ENCODE measurements at places on chromosomes 2 and 18.

DNA sequence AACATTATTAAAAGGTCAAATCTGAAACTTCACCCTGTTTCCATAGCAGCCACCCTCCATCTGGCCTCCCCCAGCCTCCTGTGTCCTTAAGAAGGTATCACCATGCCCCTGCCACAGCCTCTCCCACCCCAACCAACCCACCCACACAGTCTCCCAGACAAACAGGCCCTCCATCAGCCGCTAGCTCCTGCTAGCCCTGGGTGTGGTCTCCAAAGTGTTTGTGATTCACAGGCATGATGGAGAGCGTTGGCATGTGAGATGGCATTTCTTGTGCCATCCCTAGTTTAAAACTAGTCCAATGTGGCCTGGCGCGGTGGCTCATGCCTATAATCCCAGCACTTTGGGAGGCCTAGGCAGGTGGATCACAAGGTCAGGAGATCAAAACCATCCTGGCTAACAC, 44.9 kb upstream of the GPR45 start:
- peak; percentile 12 for DNase-seq

DNA sequence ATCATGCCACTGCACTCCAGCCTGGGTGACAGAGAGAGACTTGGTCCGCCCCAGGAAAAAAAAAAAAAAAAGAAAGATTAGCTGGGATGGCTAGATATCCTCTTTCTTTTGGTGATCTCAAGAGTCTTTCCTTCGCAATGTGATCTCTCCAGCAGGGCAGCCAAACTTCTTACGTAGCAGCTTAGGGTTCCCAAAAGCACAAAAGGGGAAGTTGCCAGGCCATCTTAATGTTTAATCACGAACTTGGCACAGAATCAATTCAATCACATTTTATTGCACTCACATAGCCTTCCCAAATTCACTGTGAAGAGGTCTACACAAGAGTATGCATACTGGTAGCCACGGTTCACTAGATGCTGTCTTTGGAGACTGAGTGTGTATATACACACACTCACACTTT, 53.1 kb downstream of the VIL1 start:
- no peak for DNase-seq

- peak; percentile 55 for DNase-seq
Observed at GRCh38 chr2:165698444-165698884, 95.6 kb downstream of the GALNT3 start.

DNA sequence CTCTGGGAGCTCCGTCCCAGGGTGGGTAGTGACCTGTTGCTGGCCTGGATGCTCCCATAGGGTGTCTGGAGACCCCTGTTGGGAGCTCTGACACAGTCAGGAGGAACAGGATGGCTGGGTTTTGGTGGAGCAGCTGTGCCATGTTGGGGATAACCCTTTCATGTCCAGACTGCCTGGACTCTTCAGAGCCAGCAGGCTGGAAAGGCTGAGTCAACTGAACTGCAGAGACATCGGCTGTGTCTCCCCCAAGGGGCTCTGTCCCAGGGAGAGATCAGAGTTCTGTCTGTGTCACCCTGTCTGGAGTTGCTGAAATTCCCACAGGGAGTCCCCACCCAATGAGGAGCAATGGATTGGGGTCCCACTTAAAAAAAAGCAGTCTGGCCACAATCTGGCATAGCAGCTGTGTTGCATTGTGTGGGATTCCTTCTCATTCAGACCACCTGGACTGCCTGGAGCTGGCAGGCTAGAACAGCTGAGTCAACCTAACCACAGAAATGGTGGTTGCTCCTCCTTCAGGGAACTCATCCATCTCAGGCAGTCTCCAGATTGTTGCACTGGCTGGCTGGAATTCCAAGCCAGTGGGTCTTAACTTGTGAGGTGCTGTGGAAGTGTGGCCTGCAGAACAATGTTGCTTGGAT, 37.2 kb downstream of the AGPS start:
- DNase-seq: no peak

DNA sequence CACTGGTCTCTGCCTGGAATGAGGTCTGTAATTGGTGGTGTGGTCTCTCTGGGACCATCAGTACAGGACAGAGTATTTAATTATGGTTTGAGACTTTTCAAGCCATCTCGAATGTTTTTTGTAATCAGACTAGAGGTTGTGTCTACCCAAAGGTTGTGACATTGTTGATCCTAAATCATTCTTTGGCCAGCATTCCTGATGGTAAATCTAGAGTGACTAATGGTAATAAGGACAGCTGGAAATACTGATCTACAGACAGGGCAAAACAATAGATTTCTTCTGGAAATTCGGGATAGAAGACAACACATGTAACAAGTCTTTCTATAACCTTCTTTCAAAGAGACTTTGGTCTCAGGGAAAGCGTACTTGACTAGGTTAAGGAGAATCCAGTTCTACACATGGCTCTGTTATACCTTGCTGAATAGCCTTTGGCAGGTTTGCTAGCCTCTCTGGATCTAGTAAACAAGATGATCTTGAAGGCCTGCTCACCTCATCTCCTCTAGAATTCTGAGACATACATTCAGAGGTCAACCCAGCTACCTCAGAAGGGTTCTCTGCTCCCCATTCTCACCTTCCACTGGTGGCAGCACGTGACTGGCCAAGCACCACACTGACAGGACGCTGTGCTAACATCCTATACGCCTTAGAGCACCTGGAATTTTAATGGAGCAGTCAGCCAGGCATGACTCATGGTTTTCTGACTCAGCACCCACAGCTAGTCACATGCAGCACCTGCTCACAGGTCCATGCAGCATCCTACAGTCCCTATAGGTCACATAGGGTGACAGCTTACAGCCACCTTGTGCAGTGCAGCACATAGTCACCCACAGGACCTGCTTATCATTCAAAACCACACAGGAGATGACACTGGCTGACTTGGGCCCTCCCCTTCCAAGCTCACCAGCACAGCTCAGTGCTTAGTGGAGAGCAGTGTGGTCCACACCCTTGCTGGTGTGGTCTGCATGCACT, 12.2 kb downstream of the PLB1 start:
- DNase-seq: no peak

GRCh38 chr2:61898810-61899209, 6.7 kb upstream of the COMMD1 start:
- DNase-seq: no peak

Measured in H9 (cell line).